ENCODE measurements at places on chromosomes 3 and 15.

DNA sequence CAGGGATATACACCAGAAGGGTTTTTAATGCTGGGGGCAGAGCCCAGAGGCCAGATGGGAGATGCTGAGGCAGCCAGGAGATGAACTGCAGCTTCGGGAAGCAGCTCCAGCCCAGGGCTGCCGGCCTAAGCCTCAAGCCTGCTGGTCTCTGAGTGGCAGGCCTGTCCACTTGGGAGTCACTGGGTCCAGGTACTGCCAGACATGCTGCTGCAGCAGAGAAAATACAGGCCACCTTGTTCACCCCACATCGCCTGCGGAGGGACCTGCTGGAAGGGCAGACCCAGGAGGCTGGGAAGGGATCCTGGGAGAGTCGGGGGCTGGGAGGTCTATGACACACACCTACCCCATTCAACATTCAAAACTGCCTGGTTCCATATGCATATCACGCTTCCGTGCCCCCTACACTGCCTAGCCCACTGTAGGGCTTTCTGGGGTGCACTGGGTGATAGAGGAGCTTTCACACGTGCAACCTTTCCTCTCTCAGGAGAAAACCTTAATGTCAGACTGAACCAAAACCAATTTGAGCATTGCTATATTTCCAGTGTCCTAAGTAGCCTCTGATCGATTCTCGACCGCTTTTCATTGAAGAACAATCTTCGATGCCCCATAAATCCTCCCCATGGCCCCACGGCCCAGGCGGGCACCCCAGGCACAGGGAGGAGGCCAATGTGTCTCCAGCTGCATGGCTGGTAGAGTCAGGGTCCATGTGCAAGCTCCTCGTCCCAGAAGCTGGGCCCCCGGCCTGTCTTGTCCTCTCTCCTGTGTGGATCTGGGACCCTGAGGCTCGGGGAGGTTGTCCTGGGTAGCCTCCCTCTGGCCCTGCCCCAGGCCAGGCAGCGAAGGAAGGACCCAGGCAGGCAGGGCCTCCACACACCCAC is 147.4 kb downstream of the ATP10A start:
- no peak for DNase-seq

GRCh38 chr15:67678993-67679392 is 136.5 kb downstream of the MAP2K5 start:
- no peak for DNase-seq

GRCh38 chr3:112858410-112859069 is 11.9 kb upstream of the CD200R1L start:
- DNase-seq, result peak; percentile 32

GRCh38 chr15:70025413-70026296 is 72.1 kb downstream of the TLE3 start:
- no peak for DNase-seq

GRCh38 chr3:76352051-76352450 is 566.7 kb upstream of the ZNF717 start:
- no peak for DNase-seq
